ENCODE measurements at places on chromosomes 5 and 9.

- DNase-seq: no peak
Measured at GRCh38 chr9:107989544-107989943, 500.0 kb upstream of the KLF4 start.

GRCh38 chr9:5085993-5086392 lies 99.4 kb downstream of the INSL6 start:
- no peak for DNase-seq

GRCh38 chr9:18861609-18862544 lies 171.1 kb downstream of the SAXO1 start:
- DNase-seq: peak; percentile 68

- DNase-seq: no peak
Measured at GRCh38 chr5:54470677-54471076, 15.2 kb downstream of the HSPB3 start.

- DNase-seq: no peak
Measured at GRCh38 chr9:2597483-2597882, 24.1 kb upstream of the VLDLR start.

GRCh38 chr5:160534125-160534524 lies 112.5 kb downstream of the PTTG1 start:
- DNase-seq: no peak

DNA sequence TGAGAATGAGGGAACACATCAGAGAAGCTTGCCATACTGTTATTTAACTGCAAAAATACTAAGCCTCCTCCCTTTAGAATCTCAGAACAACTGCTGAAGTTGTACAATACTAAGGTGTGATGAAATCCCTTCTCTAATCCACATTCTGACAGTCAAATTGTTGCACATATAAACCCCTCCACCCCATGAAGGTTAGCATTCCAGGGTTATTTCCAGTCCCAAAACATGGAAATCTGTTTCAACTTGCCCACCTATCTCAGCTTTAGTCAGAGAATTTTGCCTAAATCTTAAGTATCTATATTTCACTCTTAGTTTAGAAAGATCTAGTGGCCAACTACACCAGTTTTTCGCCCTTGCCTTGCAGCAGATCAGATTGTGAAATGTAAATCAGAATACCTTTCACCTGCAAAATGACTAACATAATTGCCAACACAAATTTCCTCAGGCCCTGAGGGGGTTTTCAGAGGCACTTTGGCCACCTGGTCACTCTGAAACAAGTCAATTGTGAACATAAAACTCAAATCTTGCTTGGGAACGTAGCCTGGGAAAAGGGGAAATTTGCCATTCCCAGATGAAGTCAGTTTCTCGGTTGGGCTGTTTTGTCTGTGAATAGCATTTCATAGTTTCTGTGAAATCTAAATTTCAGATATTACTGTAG lies 93.9 kb downstream of the EFNA5 start:
- DNase-seq: no peak

DNA sequence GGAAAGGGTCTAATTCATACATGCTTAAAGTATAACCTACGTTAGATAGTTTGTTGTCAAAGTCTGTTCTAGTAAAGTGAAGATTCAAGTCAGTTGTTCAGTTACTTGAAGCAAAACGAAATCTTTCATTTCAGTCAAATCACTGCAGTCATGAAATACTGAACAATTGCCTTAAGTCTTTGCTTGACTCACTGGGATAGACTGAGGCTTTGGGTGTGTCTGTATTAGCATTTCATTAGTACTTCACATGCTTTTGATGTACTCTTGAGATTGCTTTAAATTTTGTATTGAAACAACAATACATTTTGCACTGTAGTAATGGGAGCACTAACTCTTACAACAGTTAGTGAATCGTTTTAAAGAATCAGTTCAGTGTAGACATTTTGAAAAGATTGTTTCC lies 4.0 kb upstream of the CMYA5 start:
- DNase-seq: no peak

GRCh38 chr9:27535701-27536118 lies 6.1 kb upstream of the MOB3B start:
- DNase-seq: no peak

DNA sequence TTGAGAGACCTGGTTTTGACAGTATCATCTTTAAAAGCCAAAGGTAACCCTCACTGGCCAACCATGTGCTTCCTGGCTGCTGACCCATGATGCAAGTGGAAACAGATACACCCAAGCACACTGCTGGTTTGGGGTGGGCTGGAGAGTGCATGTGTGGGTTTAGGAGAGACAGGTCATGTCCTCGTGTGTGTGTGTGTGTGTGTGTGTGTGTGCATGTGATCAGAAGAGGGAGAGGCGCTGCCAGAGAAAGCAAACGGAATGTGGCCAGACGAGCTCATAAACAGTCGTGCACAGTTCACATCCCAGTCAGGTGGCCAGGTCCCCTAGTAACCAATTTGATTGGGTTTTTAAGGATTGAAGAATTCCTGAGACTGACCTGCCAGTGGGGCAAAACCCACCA lies 112.8 kb upstream of the ICE1 start:
- no peak for DNase-seq

DNA sequence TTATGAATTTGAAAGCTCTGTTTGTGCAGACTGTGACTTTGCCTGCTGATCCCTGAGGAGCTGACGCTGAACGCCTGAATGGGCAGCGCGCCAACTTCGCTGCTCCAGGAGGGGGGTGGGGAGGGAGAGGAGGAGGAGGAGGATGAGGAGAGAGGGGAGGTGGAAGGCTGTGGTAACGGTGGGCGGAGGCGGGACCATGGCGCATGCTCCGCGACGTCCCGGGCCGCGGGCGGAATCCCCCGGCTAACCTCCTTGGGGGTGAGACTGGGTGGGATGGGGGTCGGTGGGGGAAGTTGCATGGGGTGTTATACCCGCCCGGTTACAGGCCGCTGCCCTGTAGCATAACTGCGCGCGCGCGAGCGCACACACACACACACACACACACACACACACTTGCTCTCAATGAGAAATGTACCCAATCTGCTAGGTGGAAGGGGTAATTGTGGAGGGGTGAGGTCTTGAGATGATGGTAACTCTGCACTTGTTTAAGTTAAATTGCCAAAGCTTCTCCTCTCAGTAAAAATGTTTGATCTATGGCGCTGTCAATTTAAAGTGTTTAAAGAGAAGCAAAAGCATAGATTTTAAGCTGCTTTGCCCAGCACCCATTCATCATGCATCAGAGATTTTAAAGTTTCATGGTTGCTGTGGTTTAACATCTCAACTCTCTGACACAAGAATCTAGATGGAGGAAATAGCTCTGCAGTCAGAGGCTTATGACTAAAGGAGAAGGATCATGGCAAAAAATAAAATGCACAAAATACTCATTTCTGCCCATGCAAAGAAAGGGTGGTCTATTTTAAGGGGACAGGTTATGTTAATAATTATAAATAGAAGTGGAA lies 76.6 kb upstream of the TBCA start:
- no peak for DNase-seq

GRCh38 chr5:53490747-53491146 lies 10.3 kb downstream of the FST start:
- DNase-seq: peak; percentile 38

GRCh38 chr9:73146111-73146815 lies 5.4 kb upstream of the ANXA1 start:
- DNase-seq: no peak

GRCh38 chr9:70040376-70040903 lies 3.2 kb upstream of the MAMDC2 start:
- DNase-seq: no peak

- DNase-seq: no peak
Measured at GRCh38 chr5:32710550-32711361, at the start of gene NPR3. TSS of gene NPR3 (plus strand) at chr5:32711321. CDS start at chr5:32711777, 456 bp downstream.

- no peak for DNase-seq
Measured at GRCh38 chr9:25573281-25573680, 105.0 kb downstream of the TUSC1 start.

- DNase-seq: no peak
Measured at GRCh38 chr5:2170761-2171160, 288.0 kb upstream of the IRX4 start.

GRCh38 chr5:42628821-42629220 lies 127.8 kb upstream of the CCDC152 start:
- no peak for DNase-seq

DNA sequence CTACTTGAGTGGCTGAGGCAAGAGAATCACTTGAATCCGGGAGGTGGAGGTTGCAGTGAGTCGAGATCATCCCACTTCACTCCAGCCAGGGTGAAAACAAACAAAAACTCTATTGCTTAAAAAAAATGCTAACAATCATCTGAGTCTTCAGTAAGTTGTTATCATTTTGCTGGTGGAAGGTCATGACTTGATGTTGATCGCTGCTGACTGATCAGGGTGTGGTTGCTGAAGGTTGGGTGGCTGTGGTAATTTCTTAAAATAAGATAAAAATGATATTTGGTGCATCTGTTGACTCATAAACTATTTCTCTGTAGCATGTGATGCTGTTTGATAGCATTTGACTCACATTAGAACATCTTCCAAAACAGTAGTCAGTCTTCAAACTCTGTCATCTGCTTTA lies 349.4 kb upstream of the PAPPA start:
- DNase-seq: no peak

- no peak for DNase-seq
Measured at GRCh38 chr5:37789991-37790390, 49.9 kb downstream of the GDNF start.

DNA sequence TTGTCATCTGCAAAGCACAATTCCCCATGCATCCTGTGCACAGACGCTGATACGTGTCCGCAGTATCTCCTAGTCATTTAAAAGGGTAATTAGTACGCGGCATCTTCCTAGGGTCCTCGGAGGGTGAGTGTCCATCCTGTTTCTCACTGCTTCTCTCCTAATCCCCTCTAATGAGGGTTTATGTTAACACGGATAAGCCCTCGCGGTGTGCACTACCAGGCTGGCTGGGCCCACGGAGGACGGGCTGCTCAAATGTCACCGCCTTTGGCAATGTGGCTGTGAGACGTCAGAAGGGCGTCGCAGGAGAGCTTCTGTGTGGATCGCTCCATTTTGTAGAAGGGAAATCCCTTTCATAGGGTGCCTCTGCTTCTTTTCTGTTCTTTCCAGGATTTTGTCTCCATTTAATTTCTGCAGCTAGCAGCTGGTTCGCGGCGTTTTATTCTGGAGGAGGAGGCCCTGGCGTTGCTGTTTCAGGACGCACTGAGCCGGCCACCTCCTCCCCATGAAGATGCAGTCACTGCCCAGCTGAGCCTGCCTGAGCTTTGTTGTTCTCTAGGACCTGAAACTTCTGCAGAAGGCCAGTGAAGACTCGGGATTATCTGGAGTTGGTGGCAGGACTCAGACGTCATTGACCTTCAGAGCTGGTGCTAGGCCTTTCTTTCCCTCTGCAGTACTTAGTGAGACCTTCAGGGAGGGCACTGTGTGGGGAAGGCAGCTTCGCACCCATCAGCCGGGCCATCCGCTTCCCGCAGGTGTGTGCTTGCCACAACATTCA lies 326.1 kb upstream of the IRX1 start:
- DNase-seq: no peak

GRCh38 chr9:126146254-126147145 lies 180.1 kb upstream of the MVB12B start:
- DNase-seq: no peak

DNA sequence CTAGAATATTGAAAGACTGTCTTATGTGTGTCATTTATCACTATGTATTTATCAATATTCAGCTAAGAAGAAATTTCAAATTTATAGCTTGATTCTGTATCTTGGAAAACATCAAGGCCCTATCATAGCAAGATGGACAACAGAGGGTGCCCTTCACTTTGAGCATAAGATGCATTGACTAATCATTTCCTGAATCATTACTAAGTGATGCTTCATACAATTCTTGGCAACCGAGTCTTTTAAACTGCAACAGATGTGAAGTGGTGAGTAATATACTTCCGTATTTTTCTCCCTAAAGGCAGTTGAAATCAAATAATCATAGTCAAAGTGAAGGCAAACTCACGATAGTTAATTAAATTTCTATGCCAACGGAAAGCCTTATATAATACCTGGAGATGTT lies 318.6 kb upstream of the RGMB start:
- peak; percentile 75 for DNase-seq

GRCh38 chr9:83526901-83527300 lies 11.3 kb downstream of the FRMD3 start:
- no peak for DNase-seq

GRCh38 chr9:76528642-76529190 lies 69.7 kb downstream of the GCNT1 start:
- DNase-seq: no peak

DNA sequence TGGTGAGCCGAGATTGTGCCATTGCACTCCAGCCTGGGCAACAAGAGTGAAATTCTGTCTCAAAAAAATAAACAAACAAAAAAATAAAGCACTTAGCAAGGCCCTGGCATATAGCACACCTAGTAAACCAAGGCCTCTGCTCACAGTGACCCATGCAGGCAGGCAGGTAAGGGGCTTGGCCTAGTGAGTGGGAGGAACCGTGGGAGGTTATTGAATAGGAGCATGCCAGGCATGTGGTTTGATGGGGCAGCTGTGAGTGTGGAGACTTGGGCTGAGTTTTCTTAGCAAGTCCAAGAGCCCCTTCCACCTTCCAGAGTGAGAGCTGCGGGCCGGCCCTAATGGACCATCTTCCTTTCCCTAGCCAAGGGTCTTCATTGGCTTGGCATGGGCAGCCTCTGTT lies 4.5 kb upstream of the NDST1 start:
- no peak for DNase-seq

DNA sequence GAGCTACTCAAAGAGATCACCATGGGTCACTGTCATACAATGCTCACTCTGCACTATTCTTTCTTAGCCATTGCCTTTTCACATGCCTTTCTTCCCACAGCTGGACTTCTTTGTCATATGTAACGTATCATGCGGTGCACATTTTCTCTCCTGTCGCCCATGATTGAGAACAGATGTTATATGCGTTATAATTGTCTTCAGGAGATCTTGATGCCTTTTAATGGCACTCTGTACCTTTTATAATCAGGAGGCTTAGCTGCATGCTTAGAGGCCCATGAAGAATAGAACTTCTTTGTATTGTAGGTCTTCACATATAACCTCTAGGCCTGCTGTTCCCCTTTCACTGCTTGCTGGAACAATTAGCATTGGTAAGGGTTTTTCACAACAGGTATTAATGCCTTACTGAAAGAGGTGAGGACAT lies 436.1 kb downstream of the CDH10 start:
- DNase-seq: no peak

DNA sequence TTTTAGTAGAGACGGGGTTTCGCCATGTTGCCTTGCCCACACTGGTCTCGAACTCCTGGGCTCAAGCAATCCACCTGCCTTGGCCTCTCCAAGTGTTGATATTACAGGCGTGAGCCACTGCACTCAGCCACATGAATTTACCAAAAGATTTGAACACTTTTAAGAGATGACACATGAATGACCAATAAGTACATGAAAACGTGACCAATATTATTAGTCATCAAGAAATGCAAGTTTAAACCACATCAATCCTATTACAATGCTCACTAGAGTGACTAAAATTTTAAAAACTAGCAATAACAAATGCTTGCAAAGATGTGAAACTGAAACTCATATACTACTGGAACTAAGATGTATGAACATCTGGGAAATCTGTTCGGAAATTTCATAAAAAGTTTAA lies 54.3 kb downstream of the NR6A1 start:
- no peak for DNase-seq

GRCh38 chr5:67182301-67182790 lies 14.3 kb downstream of the CD180 start:
- DNase-seq: peak; percentile 24

GRCh38 chr5:31144364-31144763 lies 49.1 kb upstream of the CDH6 start:
- no peak for DNase-seq

All from astrocyte of the cerebellum (primary cell).